ENCODE measurements at places on chromosomes 3 and 15.

GRCh38 chr3:102178817-102179216 is 256.0 kb upstream of the ZPLD1 start:
- DNase-seq: no peak

DNA sequence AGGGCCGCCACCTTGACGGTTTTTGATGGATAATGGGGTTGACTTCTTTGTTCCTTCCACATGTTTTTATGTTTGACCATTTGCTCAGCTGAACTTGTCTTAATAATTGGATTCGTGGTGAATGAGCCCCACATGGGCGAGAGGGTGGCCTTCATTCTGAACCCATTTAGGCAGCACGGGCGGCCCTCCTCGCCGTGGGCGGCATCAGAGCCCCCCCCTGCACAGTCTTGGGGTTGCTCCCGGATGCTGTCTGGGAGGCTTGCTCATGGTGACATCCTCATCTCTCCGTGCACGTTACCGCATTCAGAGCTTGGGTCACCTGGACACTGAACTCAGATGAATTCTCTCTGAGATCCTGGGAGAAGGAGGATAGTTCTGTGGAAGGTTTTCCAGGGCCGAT is 172.3 kb upstream of the OSBPL11 start:
- DNase-seq: no peak

GRCh38 chr3:18809640-18810305 is 338.5 kb upstream of the KCNH8 start:
- no peak for DNase-seq

DNA sequence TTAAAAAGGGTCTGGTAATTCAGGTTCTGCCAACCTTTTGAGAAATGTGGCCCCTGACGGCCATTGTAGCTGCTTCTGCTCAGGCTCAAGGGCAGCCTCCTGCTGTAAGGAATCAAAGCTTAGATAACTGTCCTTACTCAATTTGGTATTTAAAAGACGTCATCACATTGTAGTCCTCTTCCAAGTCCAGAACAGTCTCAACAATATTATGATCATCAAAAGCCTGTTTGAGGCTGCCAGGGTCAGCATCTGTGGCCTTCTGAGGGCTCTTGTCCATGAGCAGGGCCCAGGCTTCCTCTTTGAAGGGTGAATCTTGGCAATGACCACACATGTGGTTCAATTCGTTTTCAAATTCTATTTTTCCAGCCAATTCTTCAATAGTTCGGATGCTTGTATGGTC is 6.0 kb downstream of the C3orf62 start:
- no peak for DNase-seq

GRCh38 chr3:87001473-87002098 is 10.6 kb upstream of the VGLL3 start:
- no peak for DNase-seq

GRCh38 chr3:155196131-155197021 is 97.1 kb downstream of the STRIT1 start:
- no peak for DNase-seq

- no peak for DNase-seq
These were observed 27.2 kb upstream of the UBE2Q2 start for GRCh38 chr15:75815811-75816719.

GRCh38 chr3:52006017-52006819 is 10.5 kb upstream of the RPL29 start:
- DNase-seq: no peak

GRCh38 chr3:12449889-12450682 is 34.2 kb upstream of the TSEN2 start:
- DNase-seq: no peak

GRCh38 chr15:93880358-93880757 is 351.0 kb upstream of the MCTP2 start:
- DNase-seq: no peak

DNA sequence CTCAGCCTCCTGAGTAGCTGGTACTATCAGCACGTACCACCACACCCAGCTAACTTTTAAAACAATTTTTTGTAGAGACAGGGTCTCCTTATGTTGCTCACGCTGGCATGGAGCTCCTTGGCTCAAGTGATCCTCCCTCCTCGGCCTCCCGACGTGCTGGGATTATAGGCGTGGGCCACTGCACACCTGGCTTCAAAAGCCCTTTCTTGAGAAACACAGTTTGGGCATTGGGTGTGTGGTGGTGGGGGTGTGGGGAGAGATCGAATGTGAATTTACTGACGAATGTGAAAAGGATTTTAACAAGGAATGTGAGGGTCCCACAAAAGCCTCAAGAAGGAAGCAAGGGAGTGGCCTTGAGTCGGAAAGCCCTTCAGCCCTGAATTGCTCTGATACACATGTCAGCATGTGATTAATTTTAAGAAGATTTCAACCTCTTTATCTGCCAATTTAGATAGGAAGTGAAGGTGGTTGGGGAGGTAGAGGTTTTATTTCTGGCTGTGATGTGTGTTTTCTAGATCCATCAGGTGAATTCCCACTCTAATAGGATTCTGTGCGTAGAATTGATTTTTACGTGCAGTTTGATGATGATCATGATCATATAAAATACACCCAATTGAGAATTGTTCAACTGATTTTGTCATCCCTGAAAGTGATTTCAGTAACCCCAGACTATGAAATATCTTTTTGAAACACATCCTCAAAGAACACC is 1.1 kb downstream of the CCR4 start:
- DNase-seq: no peak

DNA sequence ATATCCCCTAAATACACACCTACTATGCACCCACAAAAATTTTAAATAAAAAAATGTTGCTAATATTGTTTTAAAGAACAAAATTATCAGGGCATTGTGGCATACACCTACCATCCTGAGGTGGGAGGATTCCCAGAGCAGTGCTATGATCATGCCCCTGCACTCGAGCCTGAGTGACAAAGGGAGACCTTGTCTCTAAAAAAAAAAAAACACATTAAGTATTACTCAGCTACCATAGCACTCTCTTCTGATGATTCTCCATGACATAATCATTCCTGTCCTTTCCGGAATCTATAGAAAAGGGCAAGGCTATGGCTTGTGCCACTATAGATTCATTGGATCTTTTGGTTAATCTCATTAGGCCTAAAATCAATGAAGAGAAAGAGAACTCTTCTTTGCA is 77.4 kb downstream of the ACAP2 start:
- DNase-seq: no peak
